RWPE2 (cell line): ENCODE measurements at places on chromosomes 2 and 18.

DNA sequence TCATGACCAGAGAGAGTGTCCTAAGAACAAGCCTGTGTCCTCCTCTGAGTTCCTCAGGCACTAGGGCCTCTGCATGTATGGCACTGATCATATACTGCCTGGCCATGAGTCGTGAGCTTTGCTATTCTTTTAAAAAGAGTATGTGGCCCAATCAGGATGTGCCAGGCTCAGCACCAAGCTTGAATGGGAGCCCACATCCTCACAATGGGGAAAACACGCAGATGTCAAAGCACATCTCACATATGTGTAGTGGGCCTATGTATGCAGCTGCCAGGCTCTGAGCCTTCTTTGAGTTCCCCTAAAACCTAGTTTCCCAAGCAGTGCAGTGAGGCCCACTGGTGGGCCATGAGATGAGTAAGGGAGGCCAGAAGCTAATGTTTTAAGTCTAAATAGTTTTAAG is 69.9 kb upstream of the SLC1A4 start:
- no peak for DNase-seq

- no peak for DNase-seq
These were observed 120.8 kb downstream of the MCFD2 start for GRCh38 chr2:46794693-46795317.

- DNase-seq: no peak
These were observed 146.0 kb downstream of the SETBP1 start for GRCh38 chr18:44826418-44827259.

- no peak for DNase-seq
These were observed 131.1 kb downstream of the PPP1R1C start for GRCh38 chr2:182116774-182117173.

GRCh38 chr2:55107436-55107835 is 57.2 kb upstream of the RTN4 start:
- no peak for DNase-seq

- no peak for DNase-seq
These were observed 66.3 kb upstream of the HK2 start for GRCh38 chr2:74767618-74768017.

- DNase-seq: no peak
These were observed 14.5 kb downstream of the SH3RF3 start for GRCh38 chr2:109143214-109144187.

GRCh38 chr2:120094795-120095194 is 81.9 kb downstream of the EPB41L5 start:
- DNase-seq: no peak

GRCh38 chr2:109275120-109276012 is 146.4 kb downstream of the SH3RF3 start:
- no peak for DNase-seq

GRCh38 chr2:106575955-106576354 is 88.8 kb downstream of the CD8B2 start:
- DNase-seq: no peak

DNA sequence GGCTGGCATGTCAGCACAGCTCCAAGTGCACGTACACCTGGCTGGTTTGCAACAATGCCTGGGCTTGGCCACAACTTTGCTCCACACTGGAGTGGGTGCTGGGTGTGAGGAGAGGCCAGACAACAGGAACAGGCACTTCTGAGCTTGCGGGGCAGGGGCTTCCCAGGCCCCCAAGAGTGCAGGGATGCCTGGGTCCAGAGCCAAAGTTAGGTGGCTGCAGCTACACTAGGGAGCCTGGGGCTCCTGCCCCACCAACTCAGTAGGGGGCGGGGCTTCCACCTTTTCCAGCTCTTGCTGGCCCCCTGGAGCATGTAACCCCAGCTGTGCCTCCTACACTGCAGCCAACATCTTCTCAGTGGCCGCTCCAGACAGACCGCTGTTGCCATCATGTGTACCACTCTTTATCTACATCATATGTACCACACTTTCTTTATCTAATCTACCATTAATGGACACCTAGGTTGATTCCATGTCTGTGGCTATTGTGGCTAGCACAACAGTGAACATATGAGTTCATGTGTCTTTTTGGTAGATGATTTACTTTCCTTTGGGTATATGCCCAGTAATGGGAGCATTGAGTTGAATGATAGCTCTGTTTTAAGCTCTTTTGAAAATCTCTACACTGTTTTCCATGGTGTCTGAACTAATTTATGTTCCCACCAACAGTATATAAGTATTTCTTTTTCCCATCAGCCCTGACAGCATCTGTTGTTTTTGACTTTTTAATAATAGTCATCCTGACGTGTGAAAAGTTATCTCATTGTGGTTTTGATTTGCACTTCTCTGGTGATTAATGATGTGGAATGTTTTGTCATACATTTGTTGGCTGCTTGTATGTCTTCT is 87.9 kb downstream of the ZNF804A start:
- DNase-seq: no peak

- DNase-seq: no peak
These were observed 108.4 kb upstream of the BZW1 start for GRCh38 chr2:200703127-200703925.

- DNase-seq: no peak
These were observed 115.2 kb downstream of the MTCL1 start for GRCh38 chr18:8820396-8821082.
